ENCODE measurements at places on chromosomes 2 and 18. TPM values are rescaled to one million over a fixed set of nuclear protein-coding genes. Genes with fewer than 3 reads are reported as not detected.

FOXD4L1 gene
- 0.49 TPM for total RNA-seq

ANKZF1 gene
- total RNA-seq: 58.3 TPM

- no peak for DNase-seq
Observed at GRCh38 chr2:38626326-38627035, 23.8 kb upstream of the HNRNPLL start.

GRCh38 chr2:100986157-100986556 lies 15.9 kb upstream of the RPL31 start:
- DNase-seq: no peak

DNA sequence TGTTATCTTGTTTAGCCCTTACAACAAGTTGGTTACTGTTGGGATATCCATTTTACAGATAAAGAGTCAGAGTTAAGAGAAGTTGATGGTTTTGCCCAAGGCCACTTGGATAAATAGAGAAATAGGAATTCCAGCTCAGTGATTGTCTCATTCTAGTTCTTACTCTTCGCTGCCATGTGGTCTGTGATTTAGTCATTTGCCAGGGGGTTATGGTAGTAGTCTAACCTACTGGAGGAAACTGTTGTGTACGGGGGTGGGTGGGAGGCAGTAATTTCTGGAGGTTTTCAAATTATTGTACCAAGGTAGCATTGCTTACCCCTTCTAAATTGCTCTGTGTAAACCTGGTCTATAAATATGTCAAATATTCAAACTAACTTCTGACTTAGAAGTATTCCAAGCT lies 110.4 kb downstream of the MAP2 start:
- DNase-seq: no peak

DNA sequence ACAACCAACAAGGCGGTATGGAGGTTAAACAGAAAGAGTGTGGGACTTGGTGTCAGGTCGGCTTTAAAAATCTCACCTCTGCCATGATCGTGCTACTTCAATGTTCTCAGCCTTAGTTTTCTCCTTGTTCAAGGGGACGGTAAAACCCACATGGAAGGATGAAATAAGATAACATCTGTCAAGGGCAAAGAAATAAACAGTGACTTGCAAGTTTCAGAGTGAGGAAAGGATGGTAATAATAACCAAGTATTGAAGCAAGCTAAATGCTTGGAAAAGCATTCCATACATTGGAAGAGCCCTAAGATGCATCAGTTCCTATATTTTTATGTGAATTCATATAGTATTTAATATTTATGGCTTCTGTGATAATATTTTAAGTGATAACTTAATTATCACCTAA lies 29.8 kb upstream of the LMAN1 start:
- no peak for DNase-seq

- no peak for DNase-seq
Observed at GRCh38 chr18:12811191-12811950, 72.7 kb downstream of the PTPN2 start.

DNA sequence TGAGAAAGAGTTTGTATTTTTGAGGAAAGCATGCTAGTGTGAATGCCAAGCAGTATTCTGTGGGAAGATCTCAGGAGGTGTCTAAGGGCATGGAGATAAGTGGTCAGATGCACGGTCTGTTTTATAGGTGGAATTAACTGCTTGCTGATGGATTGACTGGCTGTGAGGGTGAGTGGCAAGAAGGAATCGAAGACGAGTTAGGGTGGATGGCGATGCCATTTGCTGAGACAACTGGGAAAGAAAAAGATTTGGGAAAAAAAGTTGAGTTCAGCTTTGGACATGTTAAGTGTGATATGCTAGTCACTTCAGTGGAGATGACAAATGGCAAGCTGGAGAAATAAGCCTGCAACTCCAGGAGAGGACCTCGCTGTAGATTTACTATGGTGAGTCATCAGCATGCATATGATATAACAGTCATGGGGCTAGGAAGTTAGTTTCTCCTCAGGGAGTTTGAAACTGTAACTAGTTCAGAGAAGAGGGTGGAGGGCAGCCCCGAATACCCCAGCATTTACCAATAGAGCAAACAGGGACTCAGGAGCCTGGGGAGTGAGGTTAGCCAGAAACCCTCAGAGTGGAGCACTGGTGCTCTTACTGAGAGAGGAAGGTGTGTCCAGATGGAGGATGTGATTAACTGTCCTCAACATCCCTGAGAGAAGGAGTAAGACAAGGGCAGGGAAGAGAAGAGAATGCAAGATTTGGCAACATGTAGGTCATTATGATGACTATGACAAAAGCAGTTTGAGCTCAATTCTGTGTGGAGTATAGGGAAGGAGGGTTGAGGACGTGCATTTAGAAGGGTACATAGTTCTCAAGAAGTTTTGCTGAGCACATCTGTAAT lies 2.0 kb upstream of the HK2 start:
- no peak for DNase-seq

GRCh38 chr2:20350041-20350712 lies 467 bp downstream of the PUM2 start:
- peak; percentile 64 for DNase-seq

GRCh38 chr2:239904496-239904895 lies 120.6 kb downstream of the NDUFA10 start:
- DNase-seq: no peak

DNA sequence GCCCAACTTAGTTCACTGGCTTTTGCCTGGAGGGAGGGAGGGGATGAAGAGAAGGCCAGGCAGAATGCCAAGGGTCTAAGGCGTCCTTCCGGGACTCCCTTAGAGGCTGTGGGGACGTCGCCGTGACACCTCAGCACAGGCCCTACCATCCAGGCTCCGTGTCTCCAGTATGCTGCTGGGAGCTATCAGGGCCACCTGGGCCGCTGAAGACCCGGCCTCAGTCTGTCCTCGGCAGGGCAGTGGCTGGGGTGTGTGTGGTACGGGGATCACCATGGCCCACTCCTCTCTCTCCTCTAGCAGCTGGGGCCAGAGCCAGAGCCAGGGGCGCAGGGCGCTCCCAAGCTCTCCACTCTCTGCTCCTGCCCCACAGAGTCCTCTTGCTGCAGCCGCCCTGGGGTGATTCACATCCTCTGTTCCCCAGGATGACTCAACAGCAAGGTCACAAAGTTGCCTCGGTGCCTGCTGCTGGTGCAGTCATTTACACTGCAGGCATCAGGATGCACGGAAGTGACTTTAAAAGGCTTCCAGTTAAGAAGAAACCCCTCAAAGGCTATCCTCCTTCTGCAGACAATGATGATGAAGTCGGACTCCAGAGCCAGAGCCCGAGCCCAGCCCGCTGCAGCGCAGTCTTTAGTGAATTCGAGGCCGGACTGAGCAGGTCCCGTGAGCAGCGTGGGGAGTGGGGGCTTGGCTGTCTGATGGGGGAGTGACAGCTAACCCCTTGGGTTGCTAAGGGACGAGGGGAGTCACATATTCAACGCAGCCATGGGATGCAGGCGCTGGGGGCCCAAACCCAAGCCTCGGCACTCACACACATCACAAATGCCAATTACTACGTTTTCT lies 31.9 kb downstream of the SNORC start:
- no peak for DNase-seq
